ENCODE measurements at places on chromosomes 1 and 21. TPM values are rescaled to one million over a fixed set of nuclear protein-coding genes. Genes with fewer than 3 reads are reported as not detected.

ADAMTS4 gene
- 14.0 TPM for total RNA-seq

SYTL1 gene
- under 0.01 TPM for total RNA-seq

PRKAA2 gene
- 3.3 TPM for total RNA-seq

JTB gene
- 132 TPM for total RNA-seq

OR10J5 gene
- total RNA-seq: not detected

PIGK gene
- 25.2 TPM for total RNA-seq

OR6N1 gene
- not detected for total RNA-seq

AQP10 gene
- not detected for total RNA-seq

KIAA1614 gene
- 4.0 TPM for total RNA-seq

ALX3 gene
- total RNA-seq: not detected

IGSF5 gene
- not detected for total RNA-seq

COL8A2 gene
- 2.4 TPM for total RNA-seq

CD247 gene
- not detected for total RNA-seq

IVL gene
- total RNA-seq: not detected

KCNE1 gene
- total RNA-seq: 0.10 TPM

DNAH14 gene
- total RNA-seq: 6.5 TPM

ID3 gene
- 400 TPM for total RNA-seq

CADM3 gene
- 1.3 TPM for total RNA-seq

LCE2B gene
- not detected for total RNA-seq

CDK11B gene
- 7.7 TPM for total RNA-seq

CHIA gene
- not detected for total RNA-seq

NECAP2 gene
- total RNA-seq: 171 TPM

BRINP3 gene
- not detected for total RNA-seq

ERO1B gene
- 2.9 TPM for total RNA-seq

FCRL4 gene
- total RNA-seq: under 0.01 TPM

SPRR3 gene
- not detected for total RNA-seq

CENPF gene
- total RNA-seq: 45.8 TPM

DIO1 gene
- total RNA-seq: not detected

TXNDC12 gene
- 38.9 TPM for total RNA-seq

BCAN gene
- total RNA-seq: 0.10 TPM

KDF1 gene
- total RNA-seq: not detected

KRTAP7-1 gene
- not detected for total RNA-seq

POU3F1 gene
- total RNA-seq: not detected

CNR2 gene
- total RNA-seq: not detected

ZNF683 gene
- total RNA-seq: not detected

OR14K1 gene
- total RNA-seq: not detected

NLRP3 gene
- total RNA-seq: 0.10 TPM

NTNG1 gene
- 2.2 TPM for total RNA-seq

HNRNPCL4 gene
- not detected for total RNA-seq

UBXN11 gene
- total RNA-seq: 2.0 TPM

ROR1 gene
- total RNA-seq: 3.6 TPM

BEND5 gene
- total RNA-seq: 0.65 TPM

TMEM51 gene
- total RNA-seq: 12.4 TPM

PAFAH2 gene
- 5.6 TPM for total RNA-seq

ANKRD35 gene
- total RNA-seq: under 0.01 TPM

ATP1B1 gene
- total RNA-seq: 24.5 TPM

SHISA4 gene
- 20.3 TPM for total RNA-seq

A3GALT2 gene
- total RNA-seq: not detected

GJA5 gene
- 2.0 TPM for total RNA-seq

MFN2 gene
- 72.2 TPM for total RNA-seq

PGBD5 gene
- total RNA-seq: not detected
